ENCODE measurements at places on chromosomes 1 and 21.

DNA sequence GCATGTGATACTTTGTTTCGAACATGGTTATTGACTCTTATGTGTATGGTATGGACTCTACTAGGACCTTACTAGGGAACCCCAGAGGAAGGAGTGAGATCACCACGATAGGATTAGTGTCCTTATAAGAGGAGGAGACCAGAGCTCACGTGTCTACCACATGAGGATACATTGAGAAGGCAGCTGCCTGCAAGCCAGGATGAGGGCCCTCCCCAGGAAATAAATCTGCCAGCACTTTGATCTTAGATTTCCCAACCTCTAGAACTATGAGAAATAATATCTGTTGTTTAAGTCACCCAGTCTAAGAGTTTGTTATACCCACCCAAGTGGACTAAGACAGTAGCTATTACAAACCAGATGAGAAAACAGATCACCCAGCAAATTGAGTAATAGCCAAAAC, 559.3 kb upstream of the USP24 start:
- no peak for DNase-seq

- no peak for DNase-seq
Observed at GRCh38 chr1:28602536-28603439, 10.7 kb downstream of the RAB42 start.

DNA sequence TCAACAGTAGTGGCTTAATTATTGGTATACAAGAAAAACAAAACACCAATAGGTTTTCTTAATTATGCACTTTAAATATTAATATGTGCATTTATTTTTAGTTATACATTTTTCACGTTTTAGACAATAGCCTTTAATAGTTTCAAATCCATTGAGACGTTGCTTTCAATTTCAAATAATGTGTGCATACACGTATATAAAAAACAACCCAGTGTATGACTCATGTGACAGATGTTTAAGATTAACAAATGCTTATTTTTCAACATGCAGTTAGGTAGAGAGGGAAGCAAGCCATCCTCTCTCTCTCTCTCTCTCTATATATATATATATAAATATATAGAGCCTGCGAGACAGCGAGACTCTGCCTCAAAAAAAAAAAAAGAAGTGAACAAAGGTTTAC, 24.3 kb downstream of the EYA3 start:
- DNase-seq: no peak

DNA sequence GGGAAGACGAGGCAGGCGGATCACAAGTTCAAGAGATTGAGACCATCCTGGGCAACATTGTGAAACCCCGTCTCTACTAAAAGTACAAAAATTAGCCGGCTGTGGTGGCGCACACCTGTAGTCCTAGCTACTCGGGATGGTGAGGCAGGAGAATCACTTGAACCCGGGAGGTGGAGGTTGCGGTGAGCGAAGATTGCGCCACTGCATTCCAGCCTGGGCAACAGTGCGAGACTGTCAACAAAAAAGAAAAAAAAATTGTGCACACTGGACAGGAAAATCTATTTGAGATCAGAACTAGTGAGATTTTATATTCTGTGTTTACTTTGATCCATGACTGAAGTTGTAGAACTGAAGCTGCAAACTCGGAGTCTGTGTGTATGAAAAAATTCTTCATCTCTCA, 40.2 kb downstream of the SNRPE start:
- no peak for DNase-seq

GRCh38 chr1:79190074-79190473, 183.5 kb upstream of the ADGRL4 start:
- no peak for DNase-seq

DNA sequence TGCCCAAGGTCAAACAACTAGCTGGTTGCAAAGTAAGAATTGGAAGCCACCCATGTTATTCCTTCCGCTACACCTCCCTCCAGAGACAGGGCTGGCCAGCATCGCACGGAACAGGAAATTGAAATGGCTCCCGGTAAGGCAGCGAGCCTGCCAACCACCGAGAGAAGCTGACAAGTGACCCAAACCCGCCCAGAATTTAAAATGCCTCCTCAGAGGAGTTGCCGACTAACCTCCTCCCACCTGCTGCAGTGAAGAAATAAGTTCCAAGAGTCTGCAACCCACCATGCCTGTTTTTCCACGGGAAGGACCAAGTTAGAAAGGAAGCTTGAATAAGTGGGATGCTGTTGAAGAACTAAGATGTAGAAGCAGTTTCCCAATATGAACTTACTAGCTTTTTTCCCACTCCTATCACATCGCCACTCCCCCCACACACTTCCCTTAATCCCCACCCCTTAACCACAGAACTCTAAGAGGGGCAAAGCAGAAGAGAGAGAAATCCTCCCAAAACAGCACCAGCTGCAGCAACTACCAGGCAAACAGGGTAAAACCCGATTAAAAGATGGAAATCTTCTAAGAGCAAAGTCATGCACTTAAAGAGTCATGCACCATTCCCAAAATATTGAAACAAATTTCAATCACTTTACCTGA, 78.6 kb downstream of the TIAM1 start:
- DNase-seq: no peak

GRCh38 chr21:18869104-18869503, 465.5 kb upstream of the TMPRSS15 start:
- DNase-seq: no peak

GRCh38 chr1:153611356-153611755, 1.6 kb downstream of the S100A16 start:
- DNase-seq: no peak

DNA sequence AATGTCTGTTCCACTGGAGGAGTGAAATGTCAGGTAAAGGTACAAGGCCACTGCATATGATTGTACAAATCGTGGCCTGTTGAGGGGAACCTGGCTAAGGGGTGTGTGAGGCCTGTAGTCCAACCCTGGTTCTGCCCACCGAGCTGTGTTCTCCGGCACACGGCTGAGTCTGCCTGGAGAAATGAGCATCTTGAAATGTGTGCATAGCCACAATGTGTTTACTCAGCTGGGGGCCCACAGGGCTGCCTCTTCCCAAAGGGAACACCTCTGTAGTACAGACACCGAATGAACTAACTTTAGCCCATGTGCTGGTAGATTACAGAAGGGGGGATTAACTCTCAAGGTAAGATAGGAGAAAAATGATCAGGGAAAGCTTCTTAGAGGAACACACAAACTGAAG, 30.2 kb downstream of the AK4 start:
- DNase-seq: no peak

DNA sequence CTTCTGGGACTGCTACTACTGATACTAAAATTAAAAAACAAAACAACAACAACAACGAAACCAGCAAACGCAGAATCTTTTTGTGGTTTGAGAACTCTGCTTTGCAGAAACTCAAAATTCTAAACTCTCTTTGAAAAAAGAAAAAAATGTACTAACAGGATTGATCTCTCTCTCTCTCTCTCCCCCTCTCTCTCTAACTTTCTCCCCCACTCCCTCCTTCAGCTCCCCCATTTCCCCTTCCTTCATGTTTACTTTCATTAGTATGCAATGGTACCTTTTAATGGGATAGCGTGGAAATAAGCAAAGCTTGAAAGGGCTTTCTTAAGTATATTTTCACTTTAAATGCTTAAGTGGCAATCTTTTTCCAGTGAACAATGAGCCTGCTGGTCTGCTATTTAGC, 562.6 kb upstream of the ADGRL2 start:
- no peak for DNase-seq

- no peak for DNase-seq
Observed at GRCh38 chr1:9080705-9081291, 11.4 kb upstream of the SLC2A5 start.

- no peak for DNase-seq
Observed at GRCh38 chr1:154759793-154760192, 110.3 kb downstream of the KCNN3 start.

GRCh38 chr1:153422450-153423068, 6.2 kb downstream of the S100A7A start:
- peak; percentile 49 for DNase-seq

GRCh38 chr1:45635211-45635610, 11.4 kb upstream of the CCDC17 start:
- DNase-seq: no peak

GRCh38 chr1:55190109-55190508, 25.1 kb downstream of the USP24 start:
- DNase-seq: no peak

- no peak for DNase-seq
Observed at GRCh38 chr1:40306296-40306695, 10.8 kb downstream of the COL9A2 start.

DNA sequence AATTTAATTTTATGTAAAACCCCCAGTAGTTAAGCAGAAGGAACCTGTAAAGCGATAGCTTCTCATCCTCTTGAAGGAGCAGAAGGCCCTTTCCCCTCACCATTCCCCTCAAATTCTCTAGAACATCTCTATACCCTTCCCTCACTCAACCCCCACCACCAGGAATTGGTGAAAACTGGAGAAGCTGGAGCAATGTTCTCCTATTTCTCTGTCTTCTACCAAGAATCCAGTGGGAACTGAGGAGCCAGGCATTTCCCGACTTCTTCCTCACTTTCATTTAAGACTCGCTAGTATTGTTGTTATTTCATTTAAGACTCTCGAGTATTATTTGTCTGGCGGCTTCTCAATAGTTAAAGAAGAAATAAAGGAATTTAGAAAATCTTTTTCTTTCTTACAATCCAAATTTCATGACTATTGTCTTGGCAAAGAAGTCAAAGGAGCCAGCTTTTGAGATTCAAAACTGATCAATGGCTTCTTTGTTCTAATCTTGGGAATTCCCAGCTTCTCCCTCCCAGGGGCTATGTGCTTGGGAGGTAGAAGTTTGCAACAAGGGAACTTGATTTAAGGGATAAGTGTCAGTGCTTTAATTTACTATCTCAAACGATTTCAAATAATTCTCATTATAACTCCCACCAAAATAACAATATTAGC, 253.3 kb upstream of the ADGRL2 start:
- DNase-seq: no peak

- no peak for DNase-seq
Observed at GRCh38 chr1:197073978-197074377, 6.9 kb upstream of the F13B start.

DNA sequence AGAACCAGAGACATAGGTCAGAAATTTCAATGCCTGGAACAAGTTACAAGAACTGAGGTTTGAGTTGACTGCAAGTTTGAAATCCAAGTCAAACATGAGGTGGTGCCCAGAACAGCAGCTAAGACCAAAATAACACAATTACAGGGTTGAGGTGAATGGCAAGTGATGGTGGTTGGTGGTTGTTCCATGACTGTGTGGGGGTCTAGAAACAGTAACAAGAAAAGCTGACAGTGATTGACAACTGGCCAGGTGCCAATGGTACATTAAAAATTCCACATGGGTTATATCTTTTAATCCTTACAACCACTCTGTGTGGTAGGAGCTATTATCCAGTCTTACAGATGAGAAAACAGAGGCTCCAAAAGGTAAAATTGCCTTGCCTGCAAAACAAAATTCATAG, 32.0 kb downstream of the RIMS3 start:
- no peak for DNase-seq

GRCh38 chr1:168321945-168322344, 41.3 kb downstream of the TBX19 start:
- DNase-seq: no peak

DNA sequence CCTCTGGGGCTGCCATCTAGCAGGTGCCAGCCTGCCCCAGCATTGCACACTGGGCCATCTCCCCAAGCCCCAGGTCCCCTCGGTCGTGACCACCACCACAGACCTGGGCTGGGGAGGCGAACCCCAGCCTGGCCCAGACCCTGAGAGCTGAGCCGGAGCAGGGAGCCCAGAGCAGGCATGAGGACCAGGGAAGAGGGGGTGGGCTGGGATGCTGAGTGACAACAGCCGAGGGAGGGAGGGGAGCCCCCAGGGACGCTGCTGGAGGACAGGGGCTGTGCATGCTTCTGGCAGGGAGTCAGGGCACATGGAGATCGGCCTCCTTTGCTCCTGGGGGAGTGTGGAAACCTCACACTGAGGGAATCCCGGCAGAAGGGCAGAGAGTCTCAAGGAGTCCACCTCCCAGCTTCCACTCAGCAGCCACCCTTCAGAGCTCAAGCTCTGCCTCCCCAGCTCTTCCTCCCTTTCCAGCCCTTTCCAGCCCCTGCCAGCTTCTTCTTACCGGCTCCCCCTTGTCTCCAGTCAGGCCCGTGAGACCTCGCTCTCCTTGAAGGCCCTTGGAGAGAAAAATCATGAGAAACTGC, 23.7 kb upstream of the PEF1 start:
- no peak for DNase-seq

DNA sequence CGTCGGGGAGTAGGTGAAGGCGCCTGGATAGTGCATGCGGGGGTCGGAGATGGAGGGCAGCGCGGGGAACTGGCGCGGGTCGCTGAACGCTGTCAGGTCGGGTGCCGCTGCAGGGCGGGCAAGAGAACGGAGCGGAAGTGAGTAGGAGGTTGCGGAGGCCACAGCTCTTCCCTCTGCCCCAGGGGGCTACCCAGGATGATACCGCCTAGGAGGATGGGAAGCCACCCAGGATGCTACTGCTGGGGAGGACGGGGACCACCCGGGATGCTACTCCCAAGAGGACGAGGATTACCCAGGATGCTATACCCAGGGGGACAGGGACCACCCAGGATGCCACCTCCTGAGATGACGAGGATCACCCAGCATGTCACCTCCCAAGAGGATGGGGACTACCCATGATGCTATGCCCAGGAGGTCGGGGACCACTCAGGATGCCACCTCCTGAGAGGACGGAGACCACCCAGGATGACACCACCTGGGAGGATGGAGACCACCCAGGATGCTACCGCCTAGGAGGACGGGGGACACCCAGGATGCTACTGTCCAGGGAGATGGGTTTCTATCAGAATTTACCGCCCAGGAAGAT, 123.8 kb downstream of the CLIC6 start:
- DNase-seq: no peak

DNA sequence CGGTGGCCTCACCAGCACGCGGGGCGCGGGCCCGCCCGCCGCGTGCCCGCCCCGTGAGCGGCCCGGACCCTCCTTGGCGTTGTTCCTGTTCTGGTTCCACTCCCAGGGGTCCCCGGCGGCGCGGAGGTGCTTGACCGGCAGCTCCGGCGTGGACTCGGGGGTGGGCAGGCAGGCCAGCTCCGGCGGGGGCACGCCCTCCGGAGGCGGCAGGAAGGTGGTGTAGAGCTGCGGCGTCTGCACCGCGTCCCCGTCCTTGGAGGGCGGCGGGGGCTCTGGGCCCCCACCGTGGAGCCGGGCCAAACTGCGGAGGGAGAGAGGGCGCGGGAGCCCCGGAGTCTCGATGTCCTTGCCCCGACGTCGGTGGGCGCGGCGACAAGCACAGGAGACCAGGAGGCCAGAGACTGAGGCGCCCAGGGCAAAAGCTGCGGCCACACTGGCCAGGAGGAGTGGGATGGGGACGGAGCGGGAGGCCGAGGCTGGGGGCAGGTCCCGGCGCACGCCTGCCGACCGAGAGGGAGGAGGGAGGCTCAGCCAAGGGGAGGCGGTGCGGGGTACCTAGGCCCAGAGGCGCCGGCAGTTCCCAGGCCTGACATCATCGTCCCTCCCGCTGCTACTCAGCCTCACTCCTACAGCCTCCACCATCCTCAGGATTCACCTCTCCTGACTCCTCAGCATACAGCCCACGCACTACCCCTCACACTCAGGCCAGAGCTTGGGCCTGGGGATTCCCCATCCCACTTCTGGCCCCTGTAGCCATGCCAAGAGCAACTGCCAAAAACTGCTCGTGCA, 13.2 kb downstream of the SEMA6C start:
- no peak for DNase-seq

Measured in activated naive CD4-positive, alpha-beta T cell (primary cell).